Amygdala (tissue), 56 donors: ENCODE measurements at places on chromosomes 4 and X.

GRCh38 chrX:115948018-115948923 is 222.3 kb upstream of the AGTR2 start:
- DNase-seq: no peak

GRCh38 chrX:25156832-25157231 is 141.1 kb upstream of the ARX start:
- DNase-seq: no peak

- DNase-seq: no peak
These were observed 169.8 kb downstream of the CLCN4 start for GRCh38 chrX:10326578-10326977.

GRCh38 chrX:96721354-96721753 is 36.7 kb downstream of the DIAPH2 start:
- DNase-seq: no peak

GRCh38 chr4:25500626-25501316 is 123.7 kb downstream of the ANAPC4 start:
- no peak for DNase-seq

DNA sequence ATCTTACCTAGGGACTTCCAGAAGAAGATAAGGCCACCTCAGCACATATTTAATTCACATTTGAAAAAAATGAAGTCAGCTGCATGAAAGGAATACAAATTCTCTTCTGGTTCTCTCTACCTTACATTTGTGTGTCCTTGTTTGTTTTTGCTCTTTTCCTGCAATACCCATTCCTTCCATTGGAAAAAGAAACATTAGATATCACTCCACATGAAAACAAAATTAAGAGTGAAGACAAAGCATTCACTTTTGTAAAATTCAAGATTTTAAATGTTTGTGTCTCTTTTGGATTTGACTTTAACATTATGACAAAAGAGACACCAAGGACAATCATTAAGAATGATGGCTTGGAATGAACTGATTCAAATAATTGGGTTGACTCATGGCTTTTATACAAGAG is 1351.8 kb downstream of the FSTL5 start:
- no peak for DNase-seq

DNA sequence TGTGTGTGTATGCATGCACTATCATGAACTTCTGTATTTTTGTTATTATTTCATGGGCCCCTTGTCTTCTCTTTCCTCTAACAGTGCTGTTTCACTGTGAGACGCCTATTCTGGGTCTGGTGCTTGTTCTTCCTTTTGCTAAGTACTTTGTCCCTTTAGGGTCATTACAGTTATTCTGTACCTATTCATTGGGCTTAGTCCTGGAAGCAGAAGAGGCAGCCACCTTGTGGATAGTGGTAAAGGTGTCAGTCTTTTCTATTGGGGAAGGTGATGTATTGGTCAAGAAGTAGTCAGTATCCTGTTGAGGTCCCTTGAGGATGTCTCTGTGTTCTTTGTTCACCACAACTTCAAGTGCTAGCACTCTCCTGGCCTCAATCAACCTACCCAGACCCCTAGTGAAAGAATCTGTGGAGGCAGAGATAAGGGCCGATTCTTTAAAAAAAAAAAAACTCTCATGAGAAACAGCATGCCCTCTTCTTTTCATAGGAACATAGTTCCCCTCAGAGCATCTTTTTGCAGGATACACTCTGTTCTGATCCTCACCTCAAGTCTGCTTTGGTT is 593.8 kb downstream of the SPRY1 start:
- DNase-seq: no peak

- DNase-seq: no peak
These were observed 23.8 kb downstream of the VSIG4 start for GRCh38 chrX:66015900-66016689.

DNA sequence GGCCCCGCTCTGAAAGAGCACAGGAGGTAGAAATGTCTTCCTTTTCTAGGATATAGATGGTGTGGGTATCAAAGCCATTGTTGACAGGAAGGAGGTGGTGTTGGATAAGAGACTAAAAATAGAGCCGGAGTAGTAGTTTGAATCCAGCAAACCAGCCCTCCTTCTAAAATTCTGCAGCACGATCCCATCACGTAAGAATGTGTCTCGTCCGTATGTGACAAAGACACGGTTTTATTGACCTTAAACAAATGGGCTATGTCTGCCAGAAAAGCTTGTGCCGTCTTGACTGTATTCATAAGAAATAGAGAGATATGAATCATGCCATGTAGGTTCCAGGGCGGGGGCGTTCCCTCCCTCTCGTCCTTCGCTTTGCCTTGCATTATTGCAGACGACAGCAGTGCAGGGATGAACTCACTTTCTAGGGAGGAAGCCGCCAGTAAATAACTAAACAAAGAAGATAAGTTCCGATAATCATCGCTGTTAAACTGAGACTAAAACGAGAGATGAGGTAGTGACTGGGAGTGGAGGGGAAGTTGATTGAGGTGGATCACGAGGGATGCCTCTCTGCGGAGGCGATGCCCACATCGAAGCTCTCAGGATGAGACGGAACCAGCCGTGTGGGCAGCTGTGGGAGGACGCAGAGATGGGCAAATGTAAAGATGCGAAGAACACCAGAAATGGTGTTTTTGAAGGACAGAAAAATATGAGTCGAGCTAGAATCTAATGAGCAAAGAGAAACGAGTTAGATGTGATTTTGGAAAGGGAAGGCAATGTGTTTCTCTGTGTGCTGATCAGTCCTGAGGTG is 3.4 kb downstream of the TENM3 start:
- DNase-seq: peak; percentile 9

- DNase-seq: no peak
These were observed 72.1 kb upstream of the DOCK11 start for GRCh38 chrX:118423558-118423957.

DNA sequence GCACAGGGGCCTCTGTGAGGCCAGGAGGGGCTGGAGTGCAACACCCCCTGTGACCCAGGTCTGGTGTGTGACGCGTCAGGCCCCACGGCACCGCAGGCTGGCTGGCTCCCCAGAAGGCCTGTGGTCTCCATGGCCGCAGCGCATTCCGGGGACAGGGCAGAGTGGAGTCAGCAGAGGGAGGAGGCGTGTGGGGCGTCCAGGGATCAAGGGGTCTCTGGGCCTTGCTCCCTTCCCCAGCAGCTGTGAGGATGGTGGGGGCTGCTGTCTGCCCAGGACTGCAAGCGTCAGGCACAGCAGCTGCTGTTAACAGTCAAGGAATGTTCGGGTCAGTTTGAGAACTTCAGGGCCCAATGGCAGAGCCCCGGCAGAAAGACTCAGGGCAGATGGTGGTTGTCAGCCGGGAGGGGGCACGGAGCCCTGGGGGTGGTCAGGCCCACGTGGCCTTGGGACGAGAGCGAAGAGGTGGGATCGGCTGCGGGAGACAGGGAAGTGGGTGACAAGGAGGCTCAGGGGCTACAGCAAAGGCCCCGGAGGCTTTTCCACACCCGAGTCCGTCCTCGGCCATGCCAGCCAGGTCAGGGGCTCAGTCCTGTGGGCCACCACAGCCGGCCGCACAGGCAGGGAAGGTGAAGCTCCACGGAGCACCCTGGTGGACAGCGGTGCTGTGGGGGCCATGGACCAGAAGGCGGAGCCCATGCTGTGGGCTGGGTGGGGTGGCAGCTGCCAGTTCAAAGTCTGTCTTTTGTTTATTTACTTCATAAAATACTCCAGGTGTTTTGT is 18.3 kb downstream of the PCGF3 start:
- no peak for DNase-seq

DNA sequence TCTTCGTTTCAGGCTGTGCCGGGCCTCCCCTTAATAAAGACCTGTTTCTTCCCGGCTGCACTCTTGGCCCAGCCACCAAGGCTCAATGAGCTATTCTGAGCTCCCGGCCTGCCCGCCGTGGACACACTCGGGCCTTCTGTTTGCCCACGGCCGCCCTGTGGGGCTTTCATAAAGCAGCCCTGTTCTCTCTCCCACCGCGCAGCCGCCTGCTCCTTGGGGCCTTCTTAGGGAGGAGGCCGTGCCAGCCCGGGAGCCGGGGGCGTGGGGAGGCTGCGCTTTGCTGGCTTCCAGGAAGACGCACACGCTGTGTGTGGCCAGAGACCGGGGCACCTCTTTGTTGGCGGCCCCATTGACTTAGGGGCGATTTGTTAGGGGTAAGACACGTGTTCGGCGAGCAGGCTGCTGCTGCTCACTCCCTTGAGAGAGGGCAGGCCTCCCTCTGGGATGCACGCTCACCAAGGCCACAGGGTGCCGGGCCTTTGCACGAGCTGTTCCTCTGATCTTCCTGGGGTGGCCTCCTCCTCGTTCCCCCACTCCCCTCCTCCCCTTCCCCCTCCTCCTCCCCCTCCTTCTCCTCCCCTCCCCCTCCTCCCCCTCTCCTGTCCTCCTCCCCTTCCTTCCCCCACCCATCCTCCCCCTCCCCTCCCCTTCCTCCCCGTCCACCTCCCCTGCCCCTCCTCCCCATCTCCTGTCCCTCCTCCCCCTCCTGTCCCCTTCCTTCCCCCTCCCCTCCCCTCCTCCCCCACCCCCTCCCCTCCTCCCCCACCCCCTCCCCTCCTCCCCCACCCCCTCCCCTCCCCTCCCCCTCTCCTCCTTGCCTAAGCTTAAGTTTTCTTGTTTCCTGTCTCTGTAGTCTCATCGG is 11.3 kb downstream of the BLOC1S4 start:
- DNase-seq: peak; percentile 78
